ENCODE measurements at places on chromosomes 11 and 22.

- DNase-seq: no peak
Measured at GRCh38 chr11:26493616-26494015, 78.4 kb downstream of the MUC15 start.

DNA sequence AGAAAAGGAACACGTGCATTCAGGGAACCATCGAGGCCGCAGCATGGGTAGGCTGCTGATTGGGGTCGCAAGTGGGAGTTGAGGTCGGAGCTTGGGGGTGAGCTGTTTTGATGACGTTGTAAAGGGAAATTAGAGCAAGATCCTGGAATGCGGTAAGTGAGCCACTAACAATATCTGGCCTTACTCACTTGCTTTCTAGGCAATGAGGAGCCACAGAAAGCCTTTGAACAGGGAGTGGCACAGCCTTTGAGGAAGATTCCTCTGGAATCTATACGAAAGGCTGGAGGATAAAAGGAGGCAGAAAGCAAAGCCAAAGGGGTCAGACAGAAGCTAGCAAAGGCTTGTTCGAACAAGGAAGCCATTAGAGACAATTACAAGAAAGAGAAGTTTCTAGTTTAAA is 197.5 kb downstream of the LARGE1 start:
- DNase-seq: no peak

DNA sequence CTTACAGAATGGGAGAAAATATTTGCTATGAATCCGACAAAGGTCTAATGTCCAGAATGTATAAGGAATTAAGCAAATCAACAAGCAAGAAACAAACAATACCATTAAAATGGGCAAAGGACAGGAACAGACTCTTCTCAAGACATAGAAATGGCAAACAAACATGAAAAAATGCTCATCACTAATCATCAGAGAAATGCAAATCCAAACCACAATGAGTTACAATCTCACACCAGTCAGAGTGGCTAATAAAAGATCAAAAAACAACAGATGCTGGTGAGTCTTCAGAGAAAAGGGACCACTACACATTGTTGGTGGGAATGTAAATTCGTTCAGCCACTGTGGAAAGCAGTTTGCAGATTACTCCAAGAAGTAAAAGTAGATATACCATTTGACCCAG is 382.0 kb upstream of the ANO3 start:
- DNase-seq: no peak

DNA sequence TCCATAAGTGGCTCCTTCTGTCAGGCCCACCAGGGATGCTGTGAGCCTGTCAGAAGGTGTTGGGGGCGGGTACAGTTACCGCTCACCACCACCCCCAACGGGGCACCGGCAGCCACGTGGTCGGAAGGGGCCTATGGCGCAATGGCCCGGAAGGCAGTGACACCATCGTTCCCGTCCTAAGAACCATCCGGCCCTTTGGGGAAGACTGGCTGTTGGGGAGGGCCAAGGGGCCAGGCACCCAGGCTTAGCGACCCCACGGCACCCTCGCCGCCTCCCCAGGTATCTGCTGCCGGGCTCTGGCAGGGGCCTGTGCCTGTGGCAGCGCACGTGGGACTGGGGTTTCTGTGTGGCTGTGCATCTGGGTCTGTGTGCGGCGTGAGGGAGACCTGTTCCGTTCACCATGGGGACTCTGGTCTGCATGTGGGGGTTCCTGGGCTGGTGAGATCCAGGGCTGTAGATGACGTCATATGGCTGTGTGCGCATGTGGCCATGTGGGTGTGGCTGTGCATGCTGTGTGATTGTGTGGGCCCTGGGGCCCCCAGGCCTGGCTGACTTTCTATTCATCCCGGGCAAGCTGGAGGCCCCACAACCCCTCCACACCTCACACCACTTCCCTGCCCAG is 717 bp downstream of the OSM start:
- DNase-seq: no peak

GRCh38 chr22:20276468-20276867 is 8.3 kb upstream of the RTN4R start:
- DNase-seq: no peak

GRCh38 chr11:79208126-79208525 is 232.7 kb downstream of the TENM4 start:
- no peak for DNase-seq

DNA sequence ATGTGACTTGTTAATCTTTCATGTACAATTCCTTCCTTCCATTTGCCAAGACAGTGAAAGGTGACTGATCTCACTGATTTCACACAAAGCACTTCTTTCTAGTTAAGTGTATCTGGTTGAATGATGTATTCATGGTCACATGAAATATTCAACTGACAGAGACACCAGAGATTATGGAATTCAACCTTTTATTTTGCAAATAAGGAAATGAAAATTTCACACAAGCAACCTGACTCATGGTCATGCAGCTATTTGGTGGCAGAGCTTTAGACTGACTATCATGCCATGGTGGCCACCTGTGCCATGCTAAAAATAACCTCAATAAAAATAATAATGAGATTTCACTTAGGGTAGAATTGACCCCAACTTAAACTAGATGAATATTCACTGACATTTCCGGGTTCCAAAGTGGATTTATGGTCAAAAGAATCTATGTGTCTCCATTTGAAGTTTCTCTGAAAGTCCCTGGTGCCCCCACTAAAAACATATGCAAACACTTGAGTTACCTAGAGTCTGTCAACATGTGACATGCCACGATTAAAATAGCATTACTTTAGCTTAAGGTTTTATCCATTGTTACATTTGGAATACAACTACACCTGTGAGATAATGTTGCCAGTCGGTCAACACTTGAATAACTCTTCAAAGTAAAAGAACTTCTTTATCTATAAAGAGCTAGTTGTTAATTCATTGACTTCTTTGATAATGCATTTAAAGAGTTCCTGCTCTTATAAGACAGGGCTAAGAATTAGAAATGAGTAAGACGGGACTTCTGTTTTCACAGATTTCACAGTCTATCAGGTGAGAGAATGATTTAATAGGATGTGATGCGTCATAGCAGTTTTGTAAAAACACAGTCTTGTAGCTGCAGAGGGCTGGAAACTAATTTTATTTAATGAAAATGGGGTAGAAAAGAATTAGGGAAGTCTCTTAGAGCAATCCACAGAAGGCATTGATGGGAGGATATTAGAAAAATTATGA is 94.6 kb upstream of the OR9G4 start:
- no peak for DNase-seq

DNA sequence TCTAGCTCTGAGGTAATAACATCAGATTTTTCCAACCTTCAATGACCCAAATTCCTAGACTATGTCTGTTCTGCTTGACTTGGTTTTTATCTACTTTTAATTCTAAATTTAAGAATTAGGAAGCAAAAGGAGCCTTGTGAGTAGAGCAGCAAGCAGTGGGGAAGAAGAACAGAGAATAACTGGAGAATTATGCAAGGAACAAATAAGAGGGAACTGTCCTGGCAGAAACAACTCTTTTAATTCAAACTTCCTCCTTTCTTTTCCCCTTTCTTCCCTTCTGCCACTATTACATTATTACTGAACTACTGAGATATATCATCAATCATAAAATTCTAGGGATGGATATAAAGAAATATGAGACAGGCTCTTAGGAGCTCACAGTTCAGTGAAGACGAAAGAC is 276.1 kb downstream of the SBF2 start:
- no peak for DNase-seq

DNA sequence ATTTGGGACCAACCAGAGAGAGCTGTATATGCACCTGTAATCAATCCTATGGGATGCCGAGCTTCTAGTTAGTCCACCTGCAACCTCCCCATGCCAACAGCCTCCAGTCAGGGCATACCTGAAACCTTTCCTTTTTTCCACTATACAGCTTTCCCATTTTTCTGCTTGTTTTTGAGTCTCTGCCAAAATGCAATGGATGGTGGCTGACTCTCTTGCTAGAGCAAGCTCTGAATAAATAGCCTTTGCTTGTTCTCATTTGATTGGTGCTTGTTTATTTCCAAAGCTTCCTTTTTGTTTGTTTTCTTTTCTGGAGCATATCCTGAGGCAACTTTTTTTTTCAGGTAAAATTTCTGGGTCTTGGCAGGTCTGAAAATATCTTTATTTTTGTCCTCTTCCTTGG is 58.0 kb upstream of the PLET1 start:
- no peak for DNase-seq

GRCh38 chr11:112670806-112671570 is 290.2 kb upstream of the NCAM1 start:
- no peak for DNase-seq

GRCh38 chr11:65180877-65181568 is 705 bp upstream of the CAPN1 start:
- peak; percentile 49 for DNase-seq

GRCh38 chr11:38304926-38305325 is 1706.9 kb upstream of the RAG2 start:
- DNase-seq: no peak

DNA sequence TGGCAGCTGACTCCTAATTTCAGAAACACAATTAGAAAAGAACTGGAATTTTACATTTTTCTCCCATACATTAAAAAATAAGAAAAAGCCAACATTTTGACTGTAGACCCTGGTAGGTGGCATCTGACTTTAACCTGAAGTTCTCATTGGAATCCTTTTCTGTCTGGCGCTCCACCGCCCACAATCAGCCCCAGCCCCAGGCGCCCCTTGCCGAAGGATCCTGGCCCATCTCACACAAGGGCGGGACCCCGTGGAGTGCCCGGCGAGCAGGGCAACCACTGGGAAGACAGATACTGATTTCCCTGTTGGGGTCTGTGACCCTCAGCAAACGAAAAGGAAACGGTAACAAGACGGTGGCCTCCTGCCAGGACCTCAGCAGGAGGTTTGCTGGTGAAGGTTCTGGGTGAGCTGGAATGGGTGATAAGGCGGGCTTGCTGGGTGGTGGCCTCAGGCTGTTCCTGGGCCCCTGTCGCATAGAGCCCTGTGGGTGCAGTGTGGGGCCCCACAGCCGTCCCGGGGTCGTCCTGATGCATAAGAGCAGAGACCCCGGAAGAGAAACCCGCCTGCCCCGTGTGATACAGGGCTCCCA is 15.7 kb downstream of the TSPO start:
- no peak for DNase-seq

- DNase-seq: no peak
Measured at GRCh38 chr22:40105755-40106154, 72.0 kb upstream of the TNRC6B start.

DNA sequence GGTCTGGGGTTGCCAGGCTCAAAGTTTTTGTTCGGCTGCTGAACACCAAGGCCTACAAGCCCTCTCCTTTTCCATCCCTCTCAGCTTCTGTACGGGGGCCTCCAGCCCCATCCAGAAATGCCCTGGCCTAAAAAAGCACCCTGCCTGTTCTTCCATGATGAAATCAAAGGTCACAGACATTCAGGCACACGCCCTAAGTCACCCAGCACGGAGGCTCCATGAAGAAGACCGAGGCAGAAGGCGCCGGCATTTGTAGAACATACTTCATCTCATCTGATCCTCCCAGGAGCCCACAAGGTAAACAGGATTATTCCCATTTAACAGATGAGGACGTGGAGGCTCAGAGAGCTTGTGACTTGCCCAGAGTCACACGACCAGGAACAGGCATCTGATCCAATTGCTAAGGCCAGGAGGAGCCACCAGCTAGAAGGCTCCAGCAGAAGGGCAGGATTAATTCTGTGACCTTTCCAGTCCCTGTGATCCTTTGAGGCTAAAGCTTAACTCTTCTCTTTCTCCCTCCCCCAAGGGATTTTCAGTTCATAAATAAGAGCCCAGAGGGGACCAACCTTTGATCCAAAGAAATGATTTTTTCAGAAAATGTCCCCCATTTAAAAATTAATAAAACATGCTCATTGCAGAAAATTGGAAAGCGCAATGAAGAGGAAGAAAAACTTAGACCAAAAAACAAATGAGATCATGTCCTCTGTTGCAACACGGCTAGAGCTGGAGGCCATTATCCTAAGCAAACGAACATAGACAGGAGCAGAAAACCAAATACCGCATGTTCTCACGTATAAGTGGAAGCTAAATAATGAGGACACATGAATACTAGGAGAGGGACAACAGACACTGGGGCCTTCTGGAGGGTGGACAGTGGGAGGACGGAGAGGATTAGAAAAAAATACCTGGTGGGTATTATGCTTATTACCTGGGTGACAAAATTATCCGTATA is 38.7 kb downstream of the CYTH4 start:
- no peak for DNase-seq

- peak; percentile 5 for DNase-seq
Measured at GRCh38 chr22:31818481-31819392, 64.9 kb downstream of the DEPDC5 start.

- no peak for DNase-seq
Measured at GRCh38 chr11:58801974-58802545, 42.4 kb downstream of the GLYATL2 start.

DNA sequence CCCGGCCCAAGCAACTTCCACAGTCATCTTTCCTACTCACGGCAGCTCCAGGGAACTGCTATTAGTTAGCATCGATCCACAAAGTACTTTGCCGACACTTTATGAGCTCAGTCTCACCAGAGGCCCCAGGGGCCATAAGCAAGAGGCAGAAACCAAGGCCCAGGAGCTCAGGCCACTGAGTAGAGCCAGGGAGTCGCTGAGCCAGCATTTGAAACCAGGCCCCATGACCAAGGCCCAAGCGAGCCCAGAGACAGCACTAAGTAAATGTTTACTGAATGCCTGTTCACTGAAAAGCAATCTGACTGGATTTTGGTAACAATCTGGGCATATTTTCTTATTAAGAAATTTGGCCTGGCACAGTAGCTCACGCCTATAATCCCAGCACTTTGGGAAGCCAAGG is 43.3 kb downstream of the ARRB1 start:
- no peak for DNase-seq

Measured in cardiac fibroblast (primary cell).